Thoracic aorta (tissue), 2 donors: ENCODE measurements at places on chromosomes 1 and 21. TPM values are rescaled to one million over a fixed set of nuclear protein-coding genes. Genes with fewer than 3 reads are reported as not detected.

GRCh38 chr21:43005635-43006034 lies 31.3 kb downstream of the PKNOX1 start:
- H3K4me1 ChIP-seq, result peaks cover 11% of the 10 kb centered on the region
- H3K27me3 ChIP-seq, result no peaks in the 10 kb centered on the region
- H3K36me3 ChIP-seq, result peaks cover 4% of the 10 kb centered on the region
- no peak overlapping the region for H3K27ac ChIP-seq

- no peaks in the 10 kb centered on the region for H3K36me3 ChIP-seq
- no peak overlapping the region for H3K4me3 ChIP-seq
- no peak for DNase-seq
- H3K27ac ChIP-seq, result no peak overlapping the region
- peaks cover 11% of the 10 kb centered on the region for H3K4me1 ChIP-seq
- H3K27me3 ChIP-seq, result no peaks in the 10 kb centered on the region
Measured at GRCh38 chr1:212554401-212554800, 54.2 kb upstream of the ATF3 start.

Gene ZBTB8OS
- total RNA-seq, result 48.2 TPM

GRCh38 chr1:48202030-48202752 lies 20.3 kb upstream of the SLC5A9 start:
- H3K27ac ChIP-seq, result no peak overlapping the region
- no peaks in the 10 kb centered on the region for H3K4me1 ChIP-seq
- no peak overlapping the region for H3K4me3 ChIP-seq

DNA sequence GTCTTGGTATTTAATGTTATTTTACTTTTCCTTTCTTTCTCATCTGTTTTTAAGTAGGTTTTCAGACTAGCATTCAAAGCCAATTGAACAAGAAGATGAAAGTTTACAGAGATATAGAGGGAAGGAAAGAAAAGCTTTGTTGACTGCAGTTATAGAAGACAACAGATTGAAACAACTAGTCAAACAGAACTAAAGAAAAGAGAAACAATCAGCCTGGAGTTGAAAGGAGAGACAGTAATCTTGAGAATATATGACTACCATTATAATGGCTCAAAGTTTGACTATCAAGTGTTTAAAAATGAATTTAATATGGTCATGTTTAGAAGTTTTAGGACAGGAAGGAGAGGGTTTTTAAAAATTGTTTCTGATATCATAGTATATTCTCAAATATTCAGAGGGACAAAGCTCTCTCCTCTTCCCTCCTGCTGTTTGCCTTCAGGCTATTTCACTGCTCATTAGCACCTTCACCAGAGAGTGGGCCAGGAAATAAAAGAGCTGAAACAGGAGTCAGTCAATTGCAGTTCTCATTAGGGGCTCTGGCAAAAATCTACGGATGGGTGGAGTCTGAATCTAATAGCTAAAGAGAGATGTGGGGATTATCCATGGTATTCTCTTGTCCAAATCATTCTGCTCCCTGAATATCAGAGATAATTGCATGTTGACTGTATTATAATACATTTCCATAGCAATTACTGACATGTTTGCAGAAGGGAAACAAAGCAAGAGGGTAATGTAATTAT lies 577.8 kb downstream of the BRINP3 start:
- no peaks in the 10 kb centered on the region for H3K36me3 ChIP-seq
- H3K4me1 ChIP-seq, result no peaks in the 10 kb centered on the region
- DNase-seq, result no peak

Gene HTR6
- total RNA-seq, result not detected

DNA sequence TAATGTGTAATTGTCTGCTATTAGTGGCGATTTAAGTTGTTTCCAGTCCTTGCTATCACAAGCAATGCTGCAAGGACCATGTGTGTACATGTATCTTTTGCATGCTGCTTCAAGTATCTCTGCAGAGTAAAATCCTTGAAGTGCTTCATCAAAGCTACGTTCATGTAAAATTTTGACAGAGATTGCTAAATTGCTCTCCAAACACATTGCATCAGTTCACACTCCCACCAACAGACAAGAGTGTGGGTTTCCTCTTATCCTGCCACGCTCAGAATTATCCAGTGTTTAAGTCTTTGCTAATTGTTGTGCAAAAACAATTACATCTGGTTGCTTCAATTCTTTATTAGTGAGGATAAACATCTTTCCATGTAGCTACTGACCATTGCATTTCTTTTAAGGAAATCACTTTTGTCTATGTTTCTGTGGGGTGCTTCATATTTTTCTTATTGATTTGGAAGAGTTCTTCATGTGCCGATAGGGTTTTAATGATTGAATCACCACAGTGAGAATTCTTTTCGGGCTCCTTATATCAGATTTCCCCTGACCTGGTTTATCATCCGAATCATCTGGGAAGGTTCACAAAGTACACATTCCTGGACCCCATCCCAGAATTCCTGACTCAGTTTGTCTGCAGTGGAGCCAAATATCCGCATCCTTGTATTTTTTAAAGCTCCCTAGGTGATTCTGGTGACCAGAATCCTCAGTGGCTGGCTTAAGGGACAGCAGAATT lies 56.3 kb upstream of the GALNT2 start:
- no peaks in the 10 kb centered on the region for H3K36me3 ChIP-seq
- H3K4me3 ChIP-seq, result no peak overlapping the region
- no peaks in the 10 kb centered on the region for H3K27me3 ChIP-seq
- no peaks in the 10 kb centered on the region for H3K4me1 ChIP-seq
- DNase-seq, result no peak

- no peaks in the 10 kb centered on the region for H3K27me3 ChIP-seq
- H3K4me3 ChIP-seq, result no peak overlapping the region
- no peaks in the 10 kb centered on the region for H3K36me3 ChIP-seq
- DNase-seq, result no peak
- H3K27ac ChIP-seq, result no peak overlapping the region
Measured at GRCh38 chr1:224785040-224785328, 144.5 kb upstream of the DNAH14 start.

DNA sequence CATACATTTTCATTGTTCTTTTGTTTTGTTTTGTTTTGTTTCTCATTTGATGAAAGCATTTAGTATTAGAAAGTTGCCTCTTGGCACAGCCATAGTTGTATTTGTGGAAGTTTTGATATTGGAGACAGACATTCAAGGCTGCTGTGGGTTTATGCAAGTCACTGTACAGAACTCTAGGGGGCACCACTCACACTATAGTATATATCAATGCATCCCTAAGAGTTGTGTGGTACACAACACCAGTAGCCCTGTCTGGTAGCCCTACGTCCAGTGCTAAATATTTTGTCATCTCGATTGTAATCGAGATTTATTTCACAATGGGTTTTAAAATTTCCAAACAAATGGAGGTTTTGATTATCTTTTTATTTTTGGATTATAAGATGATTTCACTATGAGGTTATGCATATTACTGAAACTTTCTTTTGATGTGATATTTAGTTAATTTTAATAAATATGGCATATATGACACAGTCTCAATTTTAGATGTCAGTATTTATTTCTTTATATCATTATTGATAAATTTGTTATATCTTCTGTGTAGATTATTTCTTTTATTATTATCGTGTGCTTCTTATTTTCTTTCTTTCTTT lies 112.2 kb downstream of the NR5A2 start:
- no peak overlapping the region for H3K27ac ChIP-seq
- no peaks in the 10 kb centered on the region for H3K4me1 ChIP-seq
- H3K36me3 ChIP-seq, result no peaks in the 10 kb centered on the region
- no peaks in the 10 kb centered on the region for H3K27me3 ChIP-seq

DNA sequence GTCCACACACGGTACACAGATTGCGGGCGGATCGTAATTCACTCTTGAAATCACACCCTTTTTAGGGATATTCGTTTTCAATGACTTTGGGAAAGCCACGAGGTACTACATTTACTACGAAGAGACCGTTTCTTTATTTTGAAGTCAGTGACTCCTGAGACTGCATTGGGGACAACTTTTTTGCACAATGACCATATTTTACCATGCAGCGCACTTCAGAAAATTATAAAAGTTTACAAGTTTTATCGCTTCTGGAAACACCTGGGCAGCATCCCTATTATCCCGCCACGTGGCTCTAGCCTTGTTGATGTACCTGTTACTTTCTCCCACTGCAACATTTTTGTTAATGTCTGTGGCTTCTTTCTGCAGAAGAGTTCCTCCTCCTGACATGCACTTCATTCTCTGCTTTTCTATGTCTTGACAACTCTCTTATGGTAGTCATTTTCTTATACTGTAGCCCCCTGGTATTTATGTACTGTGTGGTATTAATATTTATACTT lies 1.3 kb upstream of the AKT3 start:
- H3K4me1 ChIP-seq, result peaks cover 19% of the 10 kb centered on the region
- no peak for DNase-seq
- H3K27me3 ChIP-seq, result no peaks in the 10 kb centered on the region
